ENCODE measurements at places on chromosomes 11 and 22.

DNA sequence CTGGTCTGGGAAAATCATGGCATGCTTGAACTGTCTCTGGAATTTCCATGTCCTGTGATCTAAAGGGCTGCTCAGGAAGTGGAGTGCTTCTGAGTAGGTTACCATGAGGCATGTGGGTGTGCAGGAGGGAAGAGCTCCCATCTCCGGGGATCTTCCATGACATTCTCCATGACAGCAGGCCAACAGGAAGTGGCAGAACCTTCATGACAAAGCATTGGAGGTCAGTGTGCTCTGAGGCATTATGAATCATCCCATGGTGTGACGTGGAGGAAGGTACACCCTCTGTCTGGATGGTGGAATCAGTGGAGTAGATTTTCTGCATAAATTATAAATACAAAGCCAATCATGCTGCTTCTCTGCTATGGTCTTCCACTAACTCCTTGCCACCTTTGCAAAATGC lies 139.6 kb upstream of the E2F8 start:
- DNase-seq = peak; percentile 92

GRCh38 chr11:11826260-11826659 lies 15.5 kb upstream of the USP47 start:
- no peak for DNase-seq

GRCh38 chr11:9672288-9672916 lies 8.5 kb downstream of the SWAP70 start:
- DNase-seq = no peak

- DNase-seq = no peak
Measured at GRCh38 chr11:14455648-14456430, 43.8 kb downstream of the COPB1 start.

GRCh38 chr22:37427135-37427710 lies at the start of gene ELFN2:
TSS of gene ELFN2 (minus strand) at chr22:37427479. CDS start at chr22:37375534, 51,945 bp downstream.
- DNase-seq = no peak

GRCh38 chr11:100932474-100933100 lies 197.0 kb downstream of the PGR start:
- peak; percentile 23 for DNase-seq

DNA sequence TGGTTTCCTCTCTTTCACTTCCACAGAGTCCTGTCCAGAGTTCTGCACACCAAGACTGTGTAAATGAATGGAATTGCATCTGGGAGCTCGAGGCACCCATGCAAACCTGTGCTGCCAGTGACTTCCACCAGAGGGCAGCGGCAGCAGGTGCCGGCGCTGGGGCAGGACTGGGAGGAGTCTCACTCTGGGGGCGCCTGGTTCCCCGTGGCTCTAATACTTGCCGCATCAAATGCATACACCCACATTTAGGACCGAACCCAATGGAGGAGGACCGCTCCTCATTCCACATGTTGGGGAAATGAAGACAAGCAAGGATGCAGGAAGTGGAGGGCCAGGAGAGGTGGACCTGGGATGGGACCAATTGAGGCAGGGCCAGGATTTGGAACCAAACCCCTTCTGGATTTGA lies 1.1 kb upstream of the CD6 start:
- DNase-seq = peak; percentile 7

GRCh38 chr11:125275905-125276618 lies 111.5 kb downstream of the PKNOX2 start:
- no peak for DNase-seq

GRCh38 chr22:16922076-16922475 lies 85.9 kb downstream of the GAB4 start:
- DNase-seq = no peak
